Progenitor cell of endocrine pancreas (in vitro differentiated cells): ENCODE measurements at places on chromosomes 7 and 10. TPM values are rescaled to one million over a fixed set of nuclear protein-coding genes. Genes with fewer than 3 reads are reported as not detected.

- peaks cover 22% of the 10 kb centered on the region for H3K4me1 ChIP-seq
- peaks cover 38% of the 10 kb centered on the region for H3K36me3 ChIP-seq
These were observed 147.6 kb upstream of the AOAH start for GRCh38 chr7:36871863-36872262.

DNA sequence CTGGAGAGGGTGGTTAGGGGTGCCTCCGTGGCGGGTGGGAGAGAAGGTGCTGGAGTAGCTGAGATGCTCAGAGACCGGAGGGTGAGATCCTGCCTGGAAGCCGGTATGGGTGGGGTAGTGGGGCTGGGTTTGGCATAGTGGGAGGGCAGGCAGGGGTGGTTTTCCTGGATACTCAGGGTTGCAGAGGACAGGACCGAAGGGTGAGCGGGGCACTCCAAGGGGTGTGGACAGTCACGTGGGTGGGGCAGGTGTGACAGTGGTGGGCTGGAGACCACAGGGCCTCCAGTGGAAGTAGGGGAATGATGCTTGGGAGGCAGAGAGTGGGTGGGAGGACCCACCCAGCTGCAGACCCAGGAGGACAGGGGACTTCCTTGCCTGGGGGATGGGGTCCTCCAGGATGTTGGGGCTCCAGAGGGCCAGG is 1.9 kb downstream of the SCART1 start:
- peaks cover 7% of the 10 kb centered on the region for H3K36me3 ChIP-seq
- H3K4me1 ChIP-seq, result no peaks in the 10 kb centered on the region
- H3K27me3 ChIP-seq, result no peaks in the 10 kb centered on the region

DNA sequence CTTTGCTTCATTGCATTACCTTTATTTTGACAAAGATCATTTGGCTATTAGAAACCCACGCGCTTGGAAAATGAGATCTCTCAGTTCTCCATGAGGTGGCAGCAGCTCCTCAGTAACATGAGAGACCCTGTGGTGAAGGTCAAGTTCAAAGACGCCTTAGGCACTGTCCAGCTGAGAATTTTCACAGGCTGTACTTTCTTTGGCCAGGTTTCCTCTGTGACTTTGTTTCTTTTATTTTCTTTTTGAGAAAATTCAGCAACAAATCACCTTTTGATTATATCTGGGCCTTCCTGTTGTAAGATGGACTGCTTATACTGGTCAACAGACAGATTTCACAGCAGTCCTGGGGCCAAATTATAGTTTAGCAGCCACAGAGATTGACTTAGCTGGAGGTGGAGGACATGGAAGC is 54.5 kb downstream of the RAB18 start:
- peak; percentile 18 for DNase-seq
- peaks cover 17% of the 10 kb centered on the region for H3K27me3 ChIP-seq
- no peaks in the 10 kb centered on the region for H3K4me1 ChIP-seq
- H3K27ac ChIP-seq, result peak overlapping the region; percentile 73

- DNase-seq, result no peak
- H3K27ac ChIP-seq, result no peak overlapping the region
- H3K27me3 ChIP-seq, result no peaks in the 10 kb centered on the region
- peaks cover 11% of the 10 kb centered on the region for H3K4me1 ChIP-seq
- H3K36me3 ChIP-seq, result peaks cover 14% of the 10 kb centered on the region
These were observed 9.9 kb downstream of the MICU1 start for GRCh38 chr10:72615970-72616369.

The SPDYE2B gene
- not detected in 2 replicates for total RNA-seq

GRCh38 chr10:36779238-36779846 is 346.1 kb upstream of the ANKRD30A start:
- no peak overlapping the region for H3K4me3 ChIP-seq
- H3K36me3 ChIP-seq, result no peaks in the 10 kb centered on the region
- no peaks in the 10 kb centered on the region for H3K27me3 ChIP-seq
- DNase-seq, result peak; percentile 35

GRCh38 chr7:102306916-102307677 is 20.4 kb downstream of the SH2B2 start:
- no peaks in the 10 kb centered on the region for H3K27me3 ChIP-seq
- peaks cover 3% of the 10 kb centered on the region for H3K36me3 ChIP-seq
- DNase-seq, result no peak
- no peak overlapping the region for H3K27ac ChIP-seq

The CUBN gene
- total RNA-seq, result 0.98 and 1.5 TPM in 2 replicates

DNA sequence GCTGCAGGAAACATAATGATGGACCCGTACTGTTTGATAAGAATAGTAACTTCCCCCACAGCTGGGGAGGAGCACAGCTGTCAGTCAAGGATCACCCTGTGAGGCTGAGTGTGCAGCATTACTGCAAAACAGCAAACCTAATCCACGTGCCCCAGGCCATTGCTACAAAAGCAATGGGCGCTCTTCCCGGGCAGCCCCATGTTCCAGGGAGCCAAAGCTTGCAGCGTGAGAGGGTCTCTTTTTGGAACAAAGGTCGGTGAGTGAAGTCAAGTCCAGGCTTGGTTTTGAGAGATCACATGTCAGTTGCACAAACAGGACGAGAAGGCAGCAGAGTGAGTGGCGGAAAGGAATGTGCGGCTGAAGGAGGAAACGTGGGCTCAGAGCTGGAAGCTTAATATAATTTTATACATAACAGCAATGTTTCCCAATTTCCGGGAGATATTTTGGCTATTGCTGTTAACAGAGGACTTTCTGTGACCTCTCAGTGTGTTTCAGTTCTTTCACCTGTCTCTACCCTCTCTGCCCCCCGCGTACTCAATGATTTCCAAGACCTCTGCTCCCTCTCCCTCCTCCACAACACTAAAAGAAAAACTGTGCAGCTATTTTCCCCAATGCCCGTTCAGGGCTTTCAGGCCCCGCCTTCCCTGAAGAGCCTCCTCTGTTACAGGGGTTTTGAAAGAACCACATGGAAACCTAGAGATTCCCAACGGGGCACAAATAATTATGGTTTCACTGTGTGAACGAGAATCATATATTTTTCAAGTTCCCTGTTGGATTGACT is 128.9 kb downstream of the MTPAP start:
- no peak for DNase-seq
- peaks cover 3% of the 10 kb centered on the region for H3K4me1 ChIP-seq
- no peaks in the 10 kb centered on the region for H3K36me3 ChIP-seq
- H3K4me3 ChIP-seq, result no peak overlapping the region
- H3K27ac ChIP-seq, result peak overlapping the region; percentile 57
- no peaks in the 10 kb centered on the region for H3K27me3 ChIP-seq
